ENCODE measurements at places on chromosomes 12 and 14.

GRCh38 chr14:49493557-49493956, 92.6 kb downstream of the RPS29 start:
- DNase-seq, result no peak

- DNase-seq, result no peak
Measured at GRCh38 chr12:10366875-10367274, 23.0 kb downstream of the KLRK1 start.

GRCh38 chr12:65868133-65868705, 43.9 kb downstream of the HMGA2 start:
- DNase-seq, result no peak

DNA sequence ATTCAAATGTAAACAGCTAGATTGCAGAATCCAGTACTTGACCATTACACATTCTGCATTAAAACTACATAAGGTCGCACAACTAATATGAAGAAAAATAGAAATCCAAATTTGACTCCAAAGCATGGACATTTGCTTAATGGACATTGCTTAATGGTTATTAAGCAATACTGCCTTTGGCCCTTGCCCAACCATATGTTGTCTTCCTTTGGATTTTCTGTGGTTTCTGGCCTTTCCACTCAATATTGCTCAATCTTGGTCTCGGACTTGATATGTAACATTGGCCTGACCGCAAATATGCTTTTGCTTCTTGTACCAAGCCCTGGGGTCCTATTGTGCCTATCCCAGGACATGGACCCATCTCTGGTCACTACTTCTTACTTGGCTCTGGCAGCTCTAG, 67.2 kb downstream of the PTPRR start:
- DNase-seq, result no peak

DNA sequence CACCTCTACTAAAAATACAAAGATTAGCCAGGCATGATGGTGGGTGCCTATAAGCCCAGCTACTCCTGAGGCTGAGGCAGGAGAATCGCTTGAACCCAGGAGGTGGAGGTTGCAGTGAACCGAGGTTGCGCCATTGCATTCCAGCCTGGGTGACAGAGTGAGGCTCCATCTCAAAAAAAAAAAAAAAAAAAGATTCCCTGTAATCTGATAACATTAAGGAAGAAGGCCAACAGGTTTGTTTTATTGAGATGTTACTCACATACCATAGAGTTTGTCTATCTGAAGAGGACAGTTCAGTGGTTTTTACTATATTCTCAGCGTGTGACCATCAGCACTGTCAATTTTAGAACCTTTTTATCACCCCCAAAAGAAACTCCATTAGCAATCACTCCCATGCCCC, 37.5 kb downstream of the TSPAN9 start:
- no peak for DNase-seq

- DNase-seq, result no peak
Measured at GRCh38 chr12:6146509-6146908, 22.0 kb upstream of the VWF start.

DNA sequence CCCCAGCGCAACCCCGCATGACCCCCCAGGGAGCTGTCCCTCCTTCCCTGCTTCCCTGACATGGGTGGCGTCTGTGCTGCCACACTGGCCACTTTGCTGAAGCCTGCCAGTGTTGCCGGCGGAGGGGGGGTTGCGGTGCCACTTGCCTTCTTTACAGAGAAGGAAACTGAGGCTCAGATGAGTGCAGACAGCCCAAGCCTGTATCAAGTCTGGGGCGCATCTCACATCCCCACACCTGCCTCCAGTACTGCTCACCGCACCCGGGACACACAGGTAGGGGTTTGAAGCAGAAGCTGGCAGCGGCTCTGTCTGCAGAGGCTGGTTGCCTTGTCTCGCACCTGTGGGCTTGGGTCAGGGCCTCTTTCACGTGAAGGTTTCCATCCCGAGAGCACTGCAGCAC, 104.7 kb upstream of the RTL1 start:
- DNase-seq, result no peak

- DNase-seq, result no peak
Measured at GRCh38 chr14:71438684-71439083, 493.5 kb upstream of the RGS6 start.

DNA sequence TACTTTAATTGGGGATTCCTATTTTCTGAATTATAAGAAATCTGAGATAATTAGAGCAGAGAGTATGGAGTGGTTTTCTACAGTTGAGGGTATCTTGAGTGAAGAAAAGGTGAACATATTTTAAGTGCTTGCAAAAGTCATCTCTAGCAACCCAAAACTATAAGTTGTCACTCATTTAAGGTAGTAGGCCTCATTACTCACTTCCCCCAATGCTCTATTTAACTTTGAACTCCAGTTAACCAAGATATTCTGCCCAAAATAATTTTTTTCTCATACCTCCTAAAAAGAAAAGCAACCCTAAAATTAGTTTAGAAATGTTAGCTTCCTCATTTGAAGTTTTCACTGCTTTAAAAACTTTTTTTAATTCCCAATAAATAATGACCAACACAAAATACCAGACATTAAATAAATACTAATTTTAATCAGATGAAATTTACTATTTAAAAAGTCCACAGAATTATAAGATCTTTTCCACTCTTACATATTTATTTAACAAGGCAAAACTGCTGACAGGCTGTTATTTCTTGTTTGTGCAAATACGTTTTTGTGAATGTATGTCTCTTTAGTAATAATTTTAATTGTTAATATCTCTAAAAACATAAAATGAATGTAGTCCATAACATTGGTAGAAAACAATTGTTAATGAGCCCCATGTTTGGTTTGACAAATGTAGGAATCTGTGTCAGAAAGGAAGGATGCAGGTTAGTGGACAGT, 47.8 kb downstream of the VRK1 start:
- no peak for DNase-seq

GRCh38 chr12:131499160-131499863, 211.6 kb upstream of the SFSWAP start:
- no peak for DNase-seq

- no peak for DNase-seq
Measured at GRCh38 chr12:71492604-71493003, 53.0 kb downstream of the LGR5 start.

DNA sequence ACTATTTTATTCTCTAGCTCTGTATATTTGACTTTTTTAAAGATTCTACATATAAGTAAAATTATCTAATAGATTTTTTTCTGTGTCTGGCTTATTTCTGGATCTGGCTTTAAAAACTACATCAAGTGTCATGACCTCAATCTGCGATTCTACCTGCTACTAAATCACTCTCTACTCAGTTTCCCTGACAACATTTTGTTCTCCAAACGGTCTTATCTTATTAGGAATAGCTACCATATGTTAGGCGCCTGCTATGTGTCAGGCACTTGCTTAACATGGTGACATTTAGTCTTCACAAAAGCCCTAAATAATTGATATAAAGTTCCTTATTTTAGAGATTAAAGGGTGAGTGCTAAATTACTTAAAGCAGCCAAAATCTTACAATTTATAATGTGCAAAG, 1362.9 kb upstream of the FLRT2 start:
- no peak for DNase-seq

GRCh38 chr14:53715193-53715721, 241.4 kb downstream of the BMP4 start:
- no peak for DNase-seq

DNA sequence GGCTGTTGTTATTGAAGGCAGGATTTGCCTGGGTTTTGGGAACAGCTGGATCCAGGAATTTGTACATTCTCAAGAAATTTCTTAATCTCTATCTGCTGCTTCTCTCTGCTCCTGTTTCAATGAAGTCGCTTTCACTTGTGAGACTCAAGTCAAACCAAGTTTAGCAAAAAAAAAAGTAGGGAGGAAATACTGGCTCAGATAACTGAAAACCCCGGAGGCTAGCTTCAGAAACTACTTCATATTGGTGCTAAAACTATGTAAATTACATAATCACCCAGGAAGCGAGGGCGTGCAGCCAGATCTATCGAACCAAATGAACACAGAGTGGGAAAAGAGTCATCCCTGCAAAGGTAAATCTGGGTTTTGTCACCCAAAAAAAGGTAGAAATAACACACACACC, 68.3 kb upstream of the FICD start:
- no peak for DNase-seq

DNA sequence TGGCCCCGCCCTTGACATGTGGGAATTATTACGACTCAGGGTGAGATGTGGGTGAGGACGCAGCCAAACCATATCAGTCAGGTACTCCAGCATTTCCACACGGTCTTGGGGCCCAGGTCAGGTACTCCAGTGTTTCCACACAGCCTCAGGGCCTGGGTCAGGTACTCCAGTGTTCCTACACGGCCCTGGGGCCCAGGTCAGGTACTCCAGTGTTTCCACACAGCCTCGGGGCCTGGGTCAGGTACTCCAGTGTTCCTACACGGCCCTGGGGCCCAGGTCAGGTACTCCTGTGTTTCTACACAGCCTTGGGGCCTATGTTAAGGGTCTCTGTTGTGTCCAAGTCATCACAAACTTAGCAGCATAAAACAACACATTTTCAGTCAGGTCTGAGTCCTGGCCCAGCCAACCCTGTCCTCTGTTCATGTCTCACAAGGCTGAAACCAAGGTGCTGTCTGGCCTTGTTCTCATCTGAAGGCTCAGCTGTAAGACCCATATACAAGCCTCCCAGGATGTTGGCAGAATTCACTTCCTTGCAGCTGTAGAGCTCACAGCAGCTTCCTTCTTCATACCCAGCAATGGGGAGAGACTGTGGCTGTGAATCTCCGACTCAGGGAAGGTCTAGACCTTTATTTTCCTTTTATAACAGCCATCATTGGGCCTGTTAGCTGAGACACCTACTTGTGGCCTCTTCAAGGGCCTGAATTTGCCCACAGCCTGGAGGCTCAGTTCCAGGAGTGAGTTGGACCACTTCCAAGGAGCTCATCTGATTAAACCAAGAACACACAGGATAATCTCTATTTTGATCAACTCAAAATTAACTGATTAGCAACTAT, 107.6 kb upstream of the SFSWAP start:
- no peak for DNase-seq

DNA sequence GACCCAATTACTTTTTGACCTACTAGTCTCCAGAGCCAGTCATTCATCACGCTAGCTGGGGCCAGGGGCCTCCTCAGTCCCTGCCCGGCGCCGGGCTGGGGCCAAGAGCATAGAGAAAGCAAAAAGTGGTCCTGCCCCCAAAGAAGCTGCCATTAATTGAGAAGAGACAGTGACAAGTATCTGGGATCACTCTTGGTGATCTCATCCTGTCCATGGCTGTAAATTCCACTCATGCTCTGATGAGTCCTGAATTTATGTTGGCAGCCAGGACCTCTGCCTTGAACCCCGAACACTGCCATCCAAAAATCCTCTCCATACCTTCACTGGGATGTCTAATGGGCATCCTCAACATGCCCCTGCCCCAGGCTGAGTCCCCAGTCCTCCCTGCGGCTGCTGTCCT, 34.4 kb upstream of the DLK1 start:
- DNase-seq, result no peak

DNA sequence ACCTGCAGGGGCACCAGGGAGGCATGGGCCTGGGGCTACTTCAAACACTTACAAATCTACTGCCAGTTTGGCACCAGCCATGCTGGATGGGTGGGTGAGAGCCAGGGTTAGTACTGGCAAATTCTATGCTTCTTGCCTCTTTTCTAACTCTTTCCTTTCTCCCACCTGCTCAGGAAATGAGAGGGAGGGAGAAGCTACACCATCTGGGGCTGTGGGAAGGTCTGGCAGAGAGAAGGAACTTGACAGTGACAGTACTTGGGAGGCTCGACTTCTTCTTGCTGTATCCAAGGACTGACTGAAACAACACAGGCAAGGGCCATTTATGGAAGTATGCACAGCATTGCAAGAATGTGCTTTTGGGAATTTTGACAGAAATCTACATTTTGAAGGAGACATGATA, 149.6 kb upstream of the DYRK2 start:
- no peak for DNase-seq

DNA sequence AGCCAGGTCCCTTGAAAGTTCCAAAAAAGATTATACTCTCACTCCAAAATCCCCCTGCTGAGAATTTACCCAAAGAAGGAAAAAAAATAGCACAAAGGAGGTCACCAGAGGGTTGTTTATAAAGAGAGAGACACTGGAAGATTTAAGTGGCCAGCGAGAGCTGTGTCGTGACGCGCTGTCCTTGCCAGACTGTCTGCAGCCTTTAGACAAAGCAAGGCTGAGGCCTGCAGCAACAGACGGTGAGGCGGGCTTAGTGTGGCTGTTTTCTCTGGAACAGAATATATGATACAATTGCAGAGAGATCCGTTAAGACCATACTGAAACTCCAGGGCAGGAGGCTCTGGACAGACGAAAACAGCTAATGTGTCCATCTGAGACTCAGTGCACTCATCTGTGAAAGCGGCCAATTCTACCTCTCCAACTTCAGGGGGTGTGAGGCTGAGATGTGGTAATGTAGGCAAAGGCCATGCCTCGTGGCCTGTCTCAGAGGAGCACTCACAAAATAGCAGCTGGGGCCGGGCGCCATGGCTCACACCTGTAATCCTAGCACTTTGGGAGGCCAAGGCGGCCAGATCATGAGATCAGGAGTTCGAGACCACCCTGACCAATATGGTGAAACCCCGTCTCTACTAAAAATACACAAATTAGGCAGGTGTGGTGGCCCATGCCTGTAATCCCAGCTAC, 36.2 kb downstream of the ANAPC7 start:
- no peak for DNase-seq

DNA sequence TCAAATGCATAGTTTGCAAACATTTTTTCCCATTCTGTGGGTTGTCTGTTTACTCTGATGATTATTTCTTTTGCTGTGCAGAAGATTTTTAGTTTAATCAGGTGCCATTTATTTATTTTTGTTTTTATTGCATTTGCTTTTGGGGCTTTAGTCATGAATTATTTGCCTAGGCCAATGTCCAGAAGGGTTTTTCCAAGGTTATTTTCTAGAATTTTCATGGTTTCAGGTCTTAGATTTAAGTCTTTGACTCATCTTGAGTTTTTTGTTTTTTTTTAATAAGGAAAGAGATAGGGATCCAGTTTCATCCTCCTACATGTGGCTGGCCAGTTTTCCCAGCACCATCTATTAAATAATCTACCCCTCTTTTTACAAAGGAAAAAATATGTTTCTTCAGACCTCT, 57.2 kb upstream of the TMEM260 start:
- no peak for DNase-seq

DNA sequence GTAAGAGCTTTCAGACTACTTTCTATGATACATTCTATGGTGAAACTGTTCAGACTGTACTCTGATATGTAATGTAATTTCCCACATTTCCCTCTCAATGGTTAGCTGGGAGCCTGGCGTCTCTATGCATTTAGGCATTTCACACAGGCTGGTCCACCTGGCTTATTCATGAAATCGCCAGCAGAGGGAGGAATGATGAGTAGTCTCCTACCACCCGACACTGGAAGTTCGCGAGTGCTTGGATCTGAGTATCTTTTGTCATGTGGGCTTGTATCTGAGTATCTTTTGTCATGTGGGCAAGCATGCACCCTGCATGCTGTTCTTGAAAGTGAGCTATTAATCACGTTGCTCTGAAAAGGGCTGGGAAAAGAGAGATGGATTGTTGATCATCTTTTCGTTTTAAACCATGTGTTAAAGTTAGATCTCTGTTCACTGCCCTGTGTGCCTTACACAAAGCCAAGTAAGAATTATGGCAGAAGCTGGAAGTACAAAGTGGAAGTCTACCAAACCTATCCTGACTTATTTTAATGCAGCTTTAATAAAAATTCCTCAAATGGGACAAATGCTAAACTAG, 235.0 kb downstream of the ATP23 start:
- DNase-seq, result no peak

GRCh38 chr12:118424884-118425283, 48.5 kb downstream of the SUDS3 start:
- no peak for DNase-seq

- DNase-seq, result no peak
Measured at GRCh38 chr12:102417055-102417454, 63.3 kb downstream of the IGF1 start.

Data from stimulated activated CD8-positive, alpha-beta memory T cell treated with anti-CD3 and anti-CD28 coated beads, Interleukin-2, amount 100 ng/mL, for 1 hour (primary cell).